ENCODE measurements at places on chromosomes 1 and 21.

- peak; percentile 65 for DNase-seq
Observed at GRCh38 chr1:151790940-151791651, 796 bp upstream of the TDRKH start.

DNA sequence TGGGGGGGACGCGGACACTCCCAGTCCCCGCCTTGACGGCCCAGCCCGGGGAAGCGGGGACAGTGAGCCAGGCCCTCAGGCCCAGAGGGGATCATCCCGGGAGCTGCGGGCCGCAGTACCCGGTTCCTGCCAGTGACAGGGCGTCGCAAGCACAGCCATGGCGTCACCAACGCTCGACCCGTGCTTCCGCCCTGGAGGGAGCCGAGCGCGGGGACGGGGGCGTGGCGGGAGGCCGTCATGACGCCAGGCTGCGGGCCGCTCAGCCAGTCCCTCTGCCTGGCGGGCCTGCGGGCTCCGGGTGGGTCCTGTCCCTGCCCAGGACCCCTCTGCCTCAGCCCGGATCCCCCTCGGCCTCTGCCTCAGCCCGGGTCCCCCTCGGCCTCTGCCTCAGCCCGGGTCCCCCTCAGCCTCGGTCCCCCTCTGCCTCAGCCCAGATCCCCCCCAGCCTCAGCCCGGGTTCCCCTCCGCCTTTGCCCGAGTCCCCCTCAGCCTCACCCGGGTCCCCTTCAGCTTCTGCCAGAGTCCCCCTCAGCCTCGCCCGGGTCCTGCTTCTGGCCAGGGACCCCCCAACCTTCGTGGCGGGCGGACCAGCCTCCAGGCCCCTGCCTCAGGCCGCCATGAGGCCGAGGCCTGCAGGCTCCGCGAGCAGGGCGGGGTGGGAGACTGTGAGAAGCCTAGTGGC lies 2.3 kb upstream of the SLC2A5 start:
- DNase-seq = no peak

DNA sequence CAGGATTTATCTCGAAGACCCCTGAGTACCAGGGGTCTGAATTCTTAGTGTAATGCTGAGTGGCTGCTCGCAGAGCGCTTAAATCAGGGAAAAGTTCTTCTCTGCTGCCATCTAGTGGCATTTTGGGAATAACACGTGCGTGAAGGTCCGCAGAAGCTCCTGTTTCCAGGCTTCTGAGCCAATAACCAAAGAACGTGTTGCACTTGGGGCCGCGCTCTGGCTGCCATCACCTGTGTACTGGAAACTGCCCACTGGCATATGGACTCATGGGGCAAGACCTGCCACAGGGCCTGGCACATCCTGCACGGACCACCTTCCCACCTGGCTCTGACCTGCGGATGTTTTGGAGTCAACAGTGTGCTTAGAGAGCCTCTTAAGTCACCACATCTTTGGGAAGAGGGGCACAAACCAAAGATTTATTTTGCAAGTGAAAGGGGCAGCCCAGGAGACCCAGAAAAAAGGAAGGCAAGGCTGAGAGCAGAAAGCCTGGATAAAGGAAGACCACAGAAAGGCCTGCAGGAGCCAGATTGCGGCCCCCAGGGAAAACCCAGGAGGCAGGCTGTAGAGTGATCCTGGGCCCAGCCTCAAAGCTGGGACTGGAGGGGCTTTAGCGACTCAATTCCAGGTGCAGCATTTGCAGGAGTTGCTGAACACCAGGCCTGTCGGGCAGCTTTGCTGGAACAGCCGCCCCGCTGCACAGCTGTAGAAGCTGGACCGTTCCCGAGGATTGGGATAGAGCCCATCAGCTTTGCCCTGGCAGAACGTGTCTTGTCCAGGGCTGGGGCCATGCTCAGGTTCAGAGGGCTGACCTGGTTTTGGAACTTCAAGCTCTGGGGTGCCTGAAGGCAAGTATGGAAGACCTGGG lies 13.0 kb downstream of the CHIT1 start:
- peak; percentile 78 for DNase-seq

- DNase-seq = no peak
Observed at GRCh38 chr1:92970990-92971689, 9.9 kb upstream of the DIPK1A start.

All from activated effector memory CD4-positive, alpha-beta T cell treated with anti-CD3 and anti-CD28 coated beads, Interleukin-2, amount 50 U/mL, for 16 hours (primary cell).